ENCODE measurements at places on chromosomes 13 and 19.

DNA sequence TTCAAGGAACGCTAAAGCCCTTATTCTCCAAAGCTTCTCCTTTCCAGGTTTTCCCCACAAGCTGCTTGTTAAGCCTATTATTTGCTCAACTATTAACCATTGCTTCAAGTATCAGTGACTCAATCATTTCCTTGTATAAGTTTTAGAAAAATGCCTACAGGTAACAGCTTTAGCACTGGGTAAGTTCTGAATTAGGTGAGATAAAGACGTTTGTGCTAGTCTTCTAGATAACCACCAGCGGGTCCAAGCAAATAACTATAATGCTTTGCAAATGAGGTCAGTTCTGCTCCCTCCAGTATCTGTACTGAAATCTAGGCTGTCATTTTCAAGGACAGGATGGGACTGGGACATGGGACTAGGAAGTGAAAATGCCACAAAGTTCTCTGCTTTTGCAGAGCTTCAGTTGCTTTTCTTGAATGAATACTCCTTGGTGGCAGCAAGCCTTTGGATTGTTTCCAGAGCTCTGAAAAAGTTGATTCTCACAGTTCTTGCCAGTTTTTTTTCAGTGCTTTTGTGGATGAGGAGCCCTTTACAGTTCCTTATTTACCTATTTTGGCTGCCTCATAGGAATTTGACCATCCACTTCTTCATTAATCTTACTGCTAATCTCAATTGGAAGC is 1487.7 kb downstream of the EFNB2 start:
- DNase-seq: no peak

DNA sequence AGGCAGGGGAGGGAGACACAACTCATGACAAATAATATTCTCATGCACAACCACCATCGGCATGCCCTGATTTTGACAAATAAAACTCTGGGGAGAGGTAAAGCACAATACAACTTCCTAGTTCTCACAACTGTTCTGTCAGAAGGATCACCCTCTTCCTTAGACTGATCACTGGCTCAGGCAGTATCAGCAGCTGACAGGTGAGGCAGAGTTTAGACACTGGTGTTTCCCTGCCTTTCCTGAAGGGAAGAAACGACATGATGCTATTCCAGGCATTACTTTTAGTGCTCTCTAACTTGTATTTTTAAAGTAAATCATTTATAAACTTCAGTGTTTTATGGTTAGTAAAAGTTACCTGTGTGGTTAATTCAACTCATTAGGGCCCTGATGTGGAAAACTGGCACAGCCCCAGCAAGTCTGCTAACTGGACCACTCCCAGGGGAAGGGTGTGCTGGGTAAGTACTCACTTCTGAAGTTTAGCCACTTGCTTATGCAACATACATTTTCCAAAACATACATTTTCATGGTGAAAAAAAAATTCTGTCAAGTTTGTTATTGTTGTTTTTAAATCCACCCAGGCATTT is 82.8 kb downstream of the CRYL1 start:
- DNase-seq: no peak

- no peak for DNase-seq
These were observed 18.9 kb downstream of the ELAVL1 start for GRCh38 chr19:7986321-7987113.

- DNase-seq: no peak
These were observed 12.0 kb downstream of the KMT2B start for GRCh38 chr19:35729763-35730162.

- no peak for DNase-seq
These were observed 28.1 kb upstream of the WDR18 start for GRCh38 chr19:955803-956765.

DNA sequence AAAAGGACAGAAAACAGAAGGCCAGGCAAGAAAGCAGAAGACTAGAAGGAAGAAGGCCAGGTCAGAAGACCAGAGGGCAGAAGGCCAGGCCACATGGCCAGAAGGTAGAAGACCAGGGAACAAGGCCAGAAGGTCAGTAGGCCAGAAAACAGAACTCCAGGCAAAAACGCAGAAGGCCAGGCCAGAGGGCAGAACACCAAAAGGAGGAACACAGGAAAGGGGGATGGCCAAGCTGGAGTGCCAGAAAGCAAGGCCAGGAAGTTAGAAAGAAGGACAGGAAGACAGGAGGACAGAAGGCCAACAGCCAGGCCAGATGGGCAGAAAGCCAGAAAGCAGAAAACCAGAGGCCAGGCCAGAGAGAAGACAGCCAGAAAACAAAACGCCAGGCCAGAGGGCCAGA is 185.4 kb downstream of the TUBA3C start:
- DNase-seq: no peak

DNA sequence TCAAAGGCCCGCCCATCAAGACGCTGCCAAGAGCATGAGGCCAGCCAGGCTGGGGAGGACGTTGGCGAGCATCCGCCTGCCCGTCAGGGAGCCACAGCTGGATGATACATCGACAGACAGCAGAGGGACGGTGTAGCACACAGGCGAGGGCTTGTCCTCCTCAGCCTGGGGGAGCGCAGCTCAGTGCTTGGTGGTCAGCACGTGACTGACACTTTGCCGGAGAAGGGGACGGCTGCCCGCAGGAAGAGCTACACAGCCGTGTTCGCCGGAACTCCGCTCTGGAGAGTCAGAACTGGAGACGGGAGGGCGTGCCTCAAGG is 34.1 kb downstream of the CSNK1G2 start:
- no peak for DNase-seq

DNA sequence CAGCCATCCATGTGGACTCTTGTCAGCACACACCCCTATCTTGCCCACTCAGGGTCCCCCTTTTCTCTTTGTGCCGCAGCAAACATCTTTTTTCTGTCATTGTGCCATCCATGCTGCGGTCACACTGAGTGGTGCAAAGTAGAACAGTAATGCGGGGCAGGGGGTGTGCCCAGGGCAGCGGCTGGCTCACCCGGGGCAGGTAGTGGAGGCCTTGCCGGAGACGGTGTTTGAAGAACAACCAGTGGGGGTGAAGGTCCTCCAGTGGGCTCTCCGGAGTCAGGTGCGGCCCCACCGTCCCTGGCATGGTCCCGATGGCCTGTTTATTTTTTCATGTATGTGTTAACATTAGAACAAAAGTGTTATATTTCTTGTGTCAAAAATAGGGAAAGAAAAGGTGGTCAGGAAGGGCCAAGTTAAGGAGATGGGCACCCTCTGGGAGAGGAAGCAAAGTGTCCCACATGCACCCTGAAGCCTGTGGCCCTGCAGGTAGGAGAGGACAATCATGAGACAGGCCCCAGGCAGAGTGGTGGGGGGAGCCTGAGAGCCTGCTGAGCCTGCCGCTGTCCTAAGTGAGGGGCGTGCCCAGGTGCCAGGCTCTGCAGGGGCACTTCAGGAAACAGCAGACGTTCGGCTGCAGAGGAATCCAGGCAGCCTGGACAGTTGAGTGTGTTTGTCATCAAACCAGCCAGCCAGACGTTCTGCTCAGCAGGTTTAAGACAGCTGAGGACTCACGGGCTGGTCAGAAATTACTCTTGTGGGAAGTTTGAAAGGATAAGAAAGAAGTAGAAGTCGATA is 12.3 kb downstream of the TSSK6 start:
- DNase-seq: no peak

- DNase-seq: no peak
These were observed 79.9 kb upstream of the GPC6 start for GRCh38 chr13:93146584-93147297.

DNA sequence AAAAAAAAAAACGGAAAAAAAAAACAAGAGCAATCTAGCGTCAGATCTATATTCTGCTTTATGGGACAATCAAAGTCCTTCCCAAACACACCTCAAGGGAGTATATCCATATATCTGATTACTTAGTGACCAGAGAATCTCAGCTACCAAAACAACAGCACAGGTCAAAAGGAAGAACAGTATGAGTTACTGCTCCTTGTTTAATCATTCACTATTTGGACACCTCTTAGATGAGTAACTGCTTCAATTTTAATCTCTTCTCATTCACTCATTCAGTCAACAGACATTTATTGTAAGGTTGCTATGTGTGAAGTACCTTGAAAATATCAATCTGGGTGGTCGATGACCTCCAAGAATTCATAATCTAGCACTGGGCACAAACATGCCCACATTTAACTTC is 193.2 kb downstream of the IRS2 start:
- DNase-seq: no peak

DNA sequence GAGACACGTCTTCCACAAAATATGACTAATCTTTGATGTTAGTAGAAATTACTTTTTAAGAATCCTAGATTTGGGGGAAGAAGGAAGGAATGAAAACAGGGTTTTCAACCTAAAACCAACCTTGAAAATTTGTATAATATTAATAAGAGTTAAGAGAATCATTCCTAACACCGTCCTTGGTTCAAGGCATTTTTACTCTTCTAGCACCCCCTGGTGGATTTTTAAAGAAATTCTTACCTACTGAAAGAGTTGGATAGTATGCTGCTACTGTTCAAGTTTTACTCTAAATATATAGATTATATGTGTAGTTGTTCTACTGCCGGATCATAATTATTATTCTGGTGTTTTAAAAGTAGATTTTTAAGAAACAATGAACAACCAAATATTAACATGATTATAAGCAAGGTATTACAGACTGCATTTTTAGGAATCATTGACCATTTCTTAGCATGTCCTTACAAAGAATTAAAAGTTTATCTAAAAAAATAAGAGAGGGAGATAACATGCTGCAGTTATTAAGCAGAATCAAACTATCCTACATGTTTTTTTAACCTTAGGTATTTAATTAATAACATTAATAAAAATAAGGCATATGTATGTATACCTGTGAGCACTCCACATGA is 7.4 kb upstream of the SLITRK6 start:
- no peak for DNase-seq

DNA sequence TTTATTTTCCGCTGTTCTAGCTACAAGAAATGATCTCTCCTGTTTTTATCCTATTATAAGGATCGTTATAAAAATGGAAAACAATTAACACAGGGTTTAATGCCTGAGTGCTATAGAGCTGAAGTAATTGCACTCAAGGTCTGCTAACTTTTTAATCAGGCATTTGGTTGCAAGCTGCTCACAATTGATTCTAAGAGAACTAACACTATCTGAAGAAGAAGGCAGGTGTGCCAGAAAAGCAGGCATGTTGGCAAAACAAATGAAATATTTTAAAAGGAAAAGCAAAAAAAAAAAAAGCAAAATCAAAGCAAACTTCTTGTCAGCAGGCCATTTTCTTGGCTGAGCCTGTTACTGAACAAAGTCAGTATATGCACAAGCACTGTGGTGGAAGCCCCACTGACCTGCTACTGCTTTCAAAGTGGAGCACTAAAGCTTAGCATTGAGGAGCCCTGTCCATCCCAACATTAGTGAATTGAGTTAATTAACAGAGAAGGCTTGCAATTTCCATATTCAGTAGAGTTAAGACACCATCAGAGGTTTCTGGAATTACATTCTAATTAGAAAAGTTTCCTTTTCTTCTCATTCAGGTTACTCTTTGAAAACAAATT is 574.2 kb downstream of the PCDH9 start:
- no peak for DNase-seq

- DNase-seq: no peak
These were observed 12.3 kb downstream of the FGF9 start for GRCh38 chr13:21683034-21683733.

- DNase-seq: no peak
These were observed 3.4 kb downstream of the PCDH9 start for GRCh38 chr13:67226696-67227095.

DNA sequence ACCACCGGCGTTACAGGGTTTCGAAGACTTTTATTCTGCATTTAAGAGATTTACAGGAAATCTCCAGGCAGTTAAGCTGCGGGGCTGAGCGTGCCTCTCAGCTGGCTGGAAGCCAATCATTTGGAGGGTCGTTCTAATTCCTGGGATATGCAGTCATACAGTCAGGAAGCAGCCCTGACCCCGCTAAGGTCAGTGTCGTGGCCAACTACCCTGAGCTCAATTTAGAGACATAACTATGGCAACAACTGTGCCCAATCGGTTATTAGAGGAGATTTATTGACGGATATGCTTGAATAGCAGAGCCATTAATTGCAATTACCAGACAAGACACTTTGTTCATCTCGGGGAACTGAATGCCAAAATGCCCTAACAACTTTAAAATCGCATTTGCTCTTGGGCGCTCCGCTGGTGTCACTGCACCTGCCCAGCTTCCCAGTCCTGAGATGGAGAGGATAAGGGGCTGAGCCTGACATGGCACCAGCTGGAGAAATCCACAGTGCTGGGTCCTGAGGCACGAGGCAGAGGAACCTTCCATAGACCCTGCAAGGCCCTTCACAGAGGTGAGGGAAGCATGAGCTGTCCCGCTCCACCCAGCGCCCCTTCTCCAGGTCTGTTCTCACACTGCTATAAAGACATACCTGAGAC is 15.1 kb upstream of the ZNF507 start:
- no peak for DNase-seq

GRCh38 chr19:49064029-49064629 is 489 bp downstream of the NTF4 start:
- no peak for DNase-seq

GRCh38 chr13:100633461-100633860 is 41.1 kb downstream of the TMTC4 start:
- DNase-seq: no peak

GRCh38 chr13:43315522-43315921 is 292.1 kb downstream of the DNAJC15 start:
- no peak for DNase-seq

DNA sequence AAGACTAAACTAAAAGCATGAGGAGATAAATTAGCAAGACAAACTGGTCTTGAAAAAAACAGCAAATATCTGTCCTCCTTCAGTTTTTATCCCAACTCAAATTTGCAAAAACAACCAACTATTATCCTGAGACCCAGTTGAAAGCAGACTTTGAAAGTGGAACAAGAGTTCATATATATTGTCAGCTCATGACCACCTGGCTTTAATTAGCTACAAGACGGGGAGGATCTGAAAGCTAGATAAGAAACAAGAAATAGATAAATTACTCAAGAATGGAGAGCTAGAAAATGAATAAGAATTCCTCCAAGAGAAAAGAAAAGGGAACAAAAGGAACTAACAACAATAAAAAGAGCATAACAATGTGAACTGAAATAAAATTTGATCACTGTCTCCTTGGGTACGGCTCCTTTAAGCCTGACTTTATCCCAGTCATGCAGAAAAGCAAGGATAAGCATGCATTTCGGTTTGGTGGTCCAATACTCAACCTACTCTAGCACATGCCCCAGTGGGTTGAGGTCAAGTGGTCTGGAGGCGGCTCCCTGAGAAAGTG is 246.9 kb downstream of the DCLK1 start:
- DNase-seq: no peak

GRCh38 chr13:111153977-111154332 is 38.8 kb downstream of the ARHGEF7 start:
- DNase-seq: no peak

DNA sequence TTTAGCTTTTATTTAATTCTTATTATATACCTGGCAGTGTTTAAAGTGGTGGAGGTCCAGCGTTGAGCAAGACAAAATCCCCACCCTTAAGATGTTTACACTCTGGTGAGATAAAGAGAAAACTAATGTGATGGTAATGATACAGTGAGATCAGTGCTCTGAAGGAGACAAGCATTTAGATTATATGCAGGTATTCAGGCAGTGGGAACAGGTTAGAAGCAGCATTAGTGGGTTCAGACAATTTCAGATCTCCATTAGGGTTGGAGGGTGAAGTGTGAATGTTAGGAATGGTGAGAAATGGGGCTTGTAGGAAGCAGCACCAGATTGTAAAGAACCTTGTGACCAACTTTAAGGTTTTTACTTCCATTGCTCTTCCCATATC is 39.0 kb downstream of the PIBF1 start:
- no peak for DNase-seq

Data from activated CD8-positive, alpha-beta T cell treated with anti-CD3 and anti-CD28 coated beads, Interleukin-2, amount 10 ng/mL, durations not matched to agents 7 days and 5 days (primary cell).